ENCODE measurements at places on chromosomes 16 and 17. TPM values are rescaled to one million over a fixed set of nuclear protein-coding genes. Genes with fewer than 3 reads are reported as not detected.

Gene TMEM98
- total RNA-seq, result 44.2 TPM

Gene PNMT
- 0.20 TPM for total RNA-seq

Gene ZPBP2
- not detected for total RNA-seq

Gene HS3ST4
- not detected for total RNA-seq

Gene LRRC36
- total RNA-seq, result 0.40 TPM

Gene TPSD1
- not detected for total RNA-seq

Gene NPTX1
- total RNA-seq, result 0.15 TPM

All from mammary microvascular endothelial cell (primary cell).